Ureter (tissue), 1 donor: ENCODE measurements at places on chromosomes 12 and 14. TPM values are rescaled to one million over a fixed set of nuclear protein-coding genes. Genes with fewer than 3 reads are reported as not detected.

Gene KRT77
- not detected for total RNA-seq

Gene XPOT
- total RNA-seq: 105 TPM

- DNase-seq: no peak
Observed at GRCh38 chr14:81849714-81850113, 316.1 kb upstream of the SEL1L start.

- DNase-seq: no peak
Observed at GRCh38 chr12:77679686-77680085, 151.0 kb upstream of the NAV3 start.

- no peak for DNase-seq
Observed at GRCh38 chr14:73795974-73796373, 55.7 kb upstream of the PTGR2 start.

DNA sequence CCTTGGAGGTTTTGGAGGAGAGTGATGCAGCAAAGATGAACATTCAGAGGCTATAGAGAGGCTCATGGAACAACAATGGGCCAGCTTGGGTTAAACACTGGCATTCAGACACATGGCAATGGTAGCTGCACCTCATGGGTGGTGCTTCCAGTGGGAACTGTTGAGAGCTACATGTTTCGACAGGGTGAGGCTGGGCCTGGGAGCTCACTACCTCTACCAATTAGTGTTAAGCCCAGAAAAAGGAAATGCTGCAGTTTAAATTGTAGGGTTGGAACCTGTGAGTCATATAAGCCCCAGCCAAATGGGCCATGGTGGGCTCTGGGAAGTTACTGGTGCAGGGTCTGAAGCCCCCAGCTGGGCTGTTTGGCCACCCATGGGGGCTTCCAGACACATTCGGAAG lies 279.7 kb downstream of the ZFP36L1 start:
- no peak for DNase-seq

- DNase-seq: no peak
Observed at GRCh38 chr12:52221912-52222457, 11.1 kb upstream of the KRT7 start.

GRCh38 chr12:50070314-50071060 lies 13.1 kb downstream of the ASIC1 start:
- peak; percentile 87 for DNase-seq

GRCh38 chr12:2826721-2827515 lies 7.9 kb downstream of the NRIP2 start:
- no peak for DNase-seq

DNA sequence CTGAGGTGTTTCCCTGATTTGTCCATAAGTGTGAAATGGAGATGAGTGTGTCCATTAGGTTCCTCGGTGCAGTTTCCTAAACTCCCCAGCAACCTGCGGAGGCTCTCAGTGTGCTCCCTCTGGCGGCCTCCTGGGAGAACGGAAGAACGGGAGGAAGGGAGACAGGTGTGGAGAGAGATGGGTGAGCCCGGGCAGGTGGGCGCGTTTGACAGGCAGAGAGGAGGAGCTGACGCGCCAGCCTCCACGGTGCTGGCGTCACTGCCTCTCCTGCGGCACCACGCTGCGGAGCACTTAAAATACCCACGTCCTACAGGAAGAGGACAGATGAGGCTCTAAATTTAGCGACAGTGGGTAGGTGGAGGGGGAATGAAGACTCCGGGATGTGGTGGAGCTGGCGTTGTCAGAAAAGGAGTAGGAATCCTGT lies 26.8 kb upstream of the PEX5 start:
- DNase-seq: no peak

DNA sequence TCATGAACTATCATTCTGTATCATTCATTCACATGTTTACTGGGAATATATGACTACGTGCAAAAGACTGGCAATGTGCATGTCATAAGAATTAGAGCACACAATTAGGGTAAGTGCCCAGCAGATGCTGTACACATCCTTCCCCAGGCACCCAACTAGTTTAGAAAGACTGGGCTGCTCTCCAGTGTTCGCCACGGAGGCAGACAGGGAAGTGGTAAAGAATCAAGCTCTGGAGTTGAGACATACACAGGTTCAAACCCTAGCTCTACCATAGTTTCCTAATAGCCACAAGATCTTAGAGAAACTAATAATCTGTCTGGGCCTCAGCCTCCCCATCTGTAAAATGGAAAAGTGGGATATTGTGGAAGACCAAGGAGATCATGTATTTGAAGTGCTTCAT lies 6.8 kb downstream of the TMCC3 start:
- no peak for DNase-seq

GRCh38 chr12:18443768-18444437 lies 182.6 kb downstream of the PIK3C2G start:
- no peak for DNase-seq

DNA sequence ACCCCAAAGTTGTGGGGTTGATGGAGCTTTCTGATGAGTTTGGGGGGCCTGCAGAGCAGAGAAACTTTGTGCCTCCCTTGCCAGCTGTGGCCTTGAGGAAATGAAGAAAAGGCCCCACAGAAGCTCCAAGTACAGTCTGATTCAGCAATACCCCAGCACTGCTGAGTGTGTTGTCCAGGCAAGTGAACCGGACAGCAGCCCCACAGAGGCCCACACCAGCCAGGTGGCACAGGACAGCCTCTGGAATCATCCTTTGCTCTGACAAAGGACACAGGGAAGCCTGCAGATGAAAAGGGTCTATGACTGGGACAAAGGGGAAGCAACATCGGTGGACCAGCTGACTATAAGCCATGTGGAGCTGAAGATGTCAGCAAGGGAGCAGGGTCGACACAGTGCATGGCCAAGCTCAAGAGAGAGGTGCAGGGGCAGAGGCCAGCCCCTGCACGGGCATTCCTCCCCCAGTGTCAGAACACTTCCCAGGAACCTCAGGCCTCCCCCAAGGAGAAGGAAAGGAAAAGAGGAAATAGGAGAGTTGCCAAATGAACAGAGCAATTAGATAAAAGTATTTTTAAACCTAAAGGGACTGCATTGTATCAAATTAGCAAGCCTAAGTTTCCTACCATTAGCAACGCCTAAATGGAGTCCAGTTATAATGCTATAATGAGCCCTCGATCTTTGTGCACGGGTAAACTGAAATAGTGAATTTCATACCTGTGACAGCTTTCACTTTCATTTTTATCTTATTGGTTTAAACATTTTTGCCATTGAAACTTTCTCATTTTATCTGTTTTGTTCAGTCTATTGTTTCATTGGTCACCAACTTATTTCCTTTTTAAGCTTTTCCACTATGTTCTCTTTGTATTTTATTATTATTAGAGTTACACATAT lies 46.3 kb upstream of the PTGDR start:
- DNase-seq: no peak
